ENCODE measurements at places on chromosomes 5 and 9. TPM values are rescaled to one million over a fixed set of nuclear protein-coding genes. Genes with fewer than 3 reads are reported as not detected.

MYOZ3 gene
- 1.8 TPM for total RNA-seq

ADRA1B gene
- 2.4 TPM for total RNA-seq

F2RL2 gene
- 8.3 TPM for total RNA-seq

LHX2 gene
- total RNA-seq, result 0.15 TPM

STK32A gene
- under 0.01 TPM for total RNA-seq

FBP2 gene
- not detected for total RNA-seq

TAF1L gene
- total RNA-seq, result not detected

C9orf57 gene
- total RNA-seq, result not detected

DMRT2 gene
- not detected for total RNA-seq

GGTA1 gene
- not detected for total RNA-seq

PITX1 gene
- total RNA-seq, result 2.9 TPM

PLCXD3 gene
- under 0.01 TPM for total RNA-seq

DMRTA1 gene
- total RNA-seq, result 0.17 TPM

AQP7 gene
- not detected for total RNA-seq

ELOVL7 gene
- total RNA-seq, result not detected

ABCA2 gene
- 8.5 TPM for total RNA-seq

Measured in bronchus fibroblast of lung (primary cell).